ENCODE measurements at places on chromosomes 5 and 9.

GRCh38 chr5:31855134-31856040 lies 216.5 kb downstream of the PDZD2 start:
- DNase-seq = peak; percentile 19

DNA sequence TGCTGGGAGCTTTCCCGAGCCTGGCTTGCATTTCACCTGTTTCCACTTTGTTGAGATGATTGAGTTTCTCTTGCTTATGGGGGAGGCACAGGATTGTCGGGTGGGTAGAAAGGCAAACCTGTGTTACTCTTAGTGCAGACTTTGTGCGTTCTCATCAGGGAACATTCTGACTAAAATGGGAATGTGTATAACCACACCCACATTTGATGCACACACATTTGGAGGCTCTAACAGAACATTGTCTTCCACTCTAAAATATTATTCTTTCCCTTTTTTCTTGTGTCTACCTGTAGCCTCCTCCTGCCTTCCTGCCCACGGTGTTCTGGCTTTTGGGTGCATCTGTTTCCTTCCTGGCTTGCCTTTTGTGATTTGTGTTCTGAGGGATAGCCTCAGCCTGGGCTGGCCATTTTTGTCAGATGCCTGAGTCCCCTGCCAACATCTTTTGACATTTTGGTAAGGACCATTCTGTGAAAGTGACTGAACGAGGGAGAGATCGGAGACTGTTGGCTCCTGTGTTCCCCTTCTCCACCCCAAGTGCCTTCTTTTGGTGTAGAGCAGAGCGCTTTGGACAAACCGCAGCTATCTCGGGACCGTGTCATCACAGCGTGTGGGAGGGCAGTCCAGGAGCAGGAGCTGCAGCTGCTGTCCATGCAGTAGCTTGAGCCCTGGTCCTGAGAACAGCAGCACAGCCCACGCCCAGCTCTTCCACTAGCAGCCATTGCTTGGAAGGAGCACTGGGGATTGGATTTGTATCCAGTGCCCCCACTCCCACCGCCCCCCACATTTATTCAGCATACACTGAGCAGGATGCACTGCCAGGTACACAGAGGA lies 101.4 kb downstream of the ARHGAP26 start:
- no peak for DNase-seq

DNA sequence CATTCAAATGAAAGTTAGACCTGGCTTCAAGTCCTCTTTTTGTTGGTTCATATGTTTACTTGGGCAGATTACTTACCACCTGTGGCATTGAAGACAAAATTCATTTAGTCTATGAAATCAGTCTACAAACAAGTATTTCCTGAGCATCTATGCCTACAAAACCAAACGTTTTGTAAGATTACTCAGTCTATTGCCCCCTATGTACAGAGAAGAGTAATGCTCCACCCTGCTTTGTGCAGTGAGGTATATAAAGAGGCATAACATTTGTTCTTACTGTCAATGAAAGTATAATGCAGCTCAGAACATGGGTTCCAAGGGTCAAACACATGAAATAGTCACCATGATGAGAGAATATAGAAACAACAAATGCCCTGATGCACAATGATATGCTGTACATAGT lies 580.7 kb downstream of the KIF4B start:
- DNase-seq = no peak

GRCh38 chr5:32020271-32020670 lies 153.8 kb downstream of the GOLPH3 start:
- DNase-seq = no peak

GRCh38 chr5:134606726-134607125 lies 25.9 kb downstream of the SAR1B start:
- no peak for DNase-seq

DNA sequence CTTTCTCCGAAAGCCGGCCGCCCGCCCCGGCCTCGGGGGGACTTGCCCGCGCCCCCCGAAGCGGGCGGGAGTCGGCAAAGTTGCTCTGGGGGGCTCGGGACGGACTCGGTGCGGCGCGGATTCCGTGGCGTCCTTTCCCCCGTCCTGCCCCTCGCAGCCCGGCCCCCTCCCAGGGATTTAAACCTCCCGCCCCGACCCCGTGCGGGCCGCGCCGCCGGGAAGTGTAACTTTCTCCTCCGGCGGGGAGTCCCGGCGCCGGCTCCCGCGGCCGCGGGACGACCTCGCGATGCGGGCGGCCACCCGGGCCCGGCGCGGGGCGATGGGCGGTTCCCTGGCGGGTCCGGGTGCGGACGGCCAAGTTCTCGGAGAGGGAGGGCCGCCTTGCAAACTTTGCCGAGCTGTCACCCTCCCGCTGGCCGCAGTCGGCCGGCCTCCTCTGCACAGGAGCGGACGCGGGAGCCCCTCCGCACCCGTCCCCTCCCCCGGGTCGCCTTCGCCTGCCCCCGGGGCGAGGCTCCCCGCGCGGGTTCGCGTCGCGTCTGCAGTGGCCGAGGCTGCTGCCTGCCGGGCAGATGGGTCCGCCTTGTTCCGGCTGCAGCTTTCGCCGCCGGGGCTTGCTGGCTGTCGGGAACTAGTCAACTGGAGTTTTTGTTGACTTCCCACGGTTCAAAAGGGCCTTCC lies 732 bp downstream of the PBX3 start:
- DNase-seq = peak; percentile 17

- peak; percentile 50 for DNase-seq
Measured at GRCh38 chr5:176542135-176542595, 5.0 kb upstream of the RNF44 start.

GRCh38 chr5:130520211-130520610 lies 615.9 kb downstream of the CHSY3 start:
- DNase-seq = no peak

GRCh38 chr5:143826951-143827444 lies 15.0 kb downstream of the HMHB1 start:
- no peak for DNase-seq

DNA sequence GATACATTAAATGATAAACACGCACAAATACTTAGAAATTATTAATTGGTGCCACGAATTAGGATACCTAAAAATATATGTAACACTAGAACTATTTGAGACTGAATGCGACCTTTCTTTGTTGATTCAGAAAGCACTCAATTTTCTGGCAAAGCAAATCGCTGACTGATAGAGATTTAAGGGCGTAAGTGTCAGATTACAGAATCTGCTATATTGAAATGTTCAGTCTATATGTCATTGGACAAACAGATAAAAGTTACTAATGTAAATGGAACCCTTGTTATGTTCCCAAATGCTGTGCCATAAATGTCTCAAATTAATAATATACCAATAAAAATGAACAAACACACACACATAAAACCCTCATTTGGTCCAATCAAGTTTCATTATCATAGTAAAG lies 137.9 kb downstream of the MPDZ start:
- no peak for DNase-seq

DNA sequence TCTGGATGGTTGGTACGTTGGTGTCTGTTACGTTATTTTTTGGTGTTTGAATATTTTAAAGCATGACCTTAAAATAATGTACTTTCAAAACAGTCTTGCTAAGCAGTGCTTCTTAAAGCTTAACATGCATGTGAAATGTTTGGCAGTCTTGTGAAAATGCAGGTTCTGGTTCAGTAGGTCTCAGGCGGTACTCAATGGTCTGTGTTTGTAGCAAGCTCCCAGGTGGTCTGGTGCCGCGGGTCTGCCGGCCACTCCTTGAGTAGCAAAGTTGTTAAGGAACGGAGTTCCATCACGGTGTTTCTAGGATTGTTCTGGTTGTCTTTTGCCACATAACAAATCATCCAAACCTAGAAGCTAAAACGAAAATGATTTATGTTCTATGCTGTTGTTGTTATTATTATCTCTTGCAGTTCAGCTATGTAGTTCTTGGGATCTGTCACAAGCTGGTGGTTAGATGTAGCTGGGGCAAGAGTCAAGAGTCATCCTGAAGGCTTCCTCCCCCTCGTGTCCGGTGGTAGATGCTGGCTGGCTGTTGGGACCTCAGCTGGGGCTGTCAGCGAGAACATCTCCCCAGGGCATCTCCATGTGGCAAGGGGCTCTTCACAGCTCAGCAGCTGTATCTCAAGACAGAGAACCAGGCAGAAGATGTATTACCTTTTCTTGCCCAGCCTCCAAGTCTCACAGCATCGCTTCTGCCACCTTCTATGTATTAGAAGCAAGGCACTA lies 186.8 kb downstream of the PALM2AKAP2 start:
- DNase-seq = no peak

DNA sequence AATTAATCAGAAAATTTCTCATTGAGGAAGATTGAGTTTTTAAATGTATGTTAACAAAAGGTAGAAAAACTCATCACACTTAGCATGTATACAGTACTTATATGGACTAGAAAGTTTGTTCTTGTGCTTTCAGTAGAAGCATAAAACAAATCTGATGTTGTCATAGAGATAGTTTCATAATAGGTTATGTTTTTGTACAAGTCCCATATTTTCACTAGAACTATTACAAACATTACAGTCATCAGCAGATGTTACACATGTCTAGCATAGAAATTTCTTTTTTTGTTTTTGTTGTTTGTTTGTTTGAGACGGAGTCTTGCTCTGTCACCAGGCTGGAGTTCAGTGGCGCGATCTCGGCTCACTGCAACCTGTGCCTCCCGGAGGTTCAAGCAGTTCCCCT lies 131.4 kb downstream of the COMMD10 start:
- DNase-seq = no peak

- DNase-seq = no peak
Measured at GRCh38 chr5:17340379-17340778, 122.9 kb downstream of the BASP1 start.

DNA sequence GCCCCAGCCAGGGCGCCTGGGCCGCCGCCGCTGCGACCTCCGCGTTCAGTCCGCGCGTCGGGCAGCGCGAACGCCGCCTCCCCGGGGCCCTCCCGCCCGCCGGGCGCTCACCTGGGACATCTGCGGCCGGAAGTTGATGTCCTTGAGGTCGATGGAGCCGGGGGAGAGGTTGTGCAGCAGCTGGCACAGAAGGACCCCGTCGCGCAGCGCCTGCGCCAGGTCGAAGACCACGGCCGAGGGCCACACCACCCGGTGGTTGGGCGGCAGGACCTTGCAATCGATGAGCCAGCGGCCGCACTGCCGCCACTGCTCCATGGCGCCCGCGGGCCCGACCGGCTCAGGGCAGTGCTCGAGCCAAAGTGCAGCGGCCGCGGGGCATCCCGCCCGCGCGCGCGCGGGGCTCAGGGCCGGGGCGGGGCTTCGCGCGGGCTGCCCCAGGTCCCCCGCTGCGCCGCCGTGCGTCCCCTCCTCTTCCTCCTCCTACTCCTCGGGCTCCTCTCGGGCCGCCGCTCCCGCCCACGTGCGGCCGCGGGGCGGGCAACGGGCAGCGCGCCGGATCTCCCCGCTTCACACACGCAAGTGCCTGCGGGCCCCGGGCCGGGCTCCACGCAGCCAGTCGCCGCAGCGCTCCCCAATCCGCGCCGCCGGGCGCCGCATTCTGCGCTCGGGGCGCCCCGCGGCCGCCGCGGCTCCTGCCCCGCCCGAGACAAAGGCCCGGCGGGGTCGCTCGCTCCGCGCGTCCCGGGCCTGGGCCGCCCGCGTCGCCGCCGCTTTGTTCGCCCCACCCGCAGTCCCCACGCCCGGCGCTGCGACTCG lies at the start of gene VAV2:
Gene VAV2, minus strand, starts transcription at position 361 of the 816 bp plus-strand sequence. Its CDS starts 46 bp downstream, at position 315.
- DNase-seq = peak; percentile 22

GRCh38 chr5:102262688-102263087 lies 33.4 kb downstream of the SLCO4C1 start:
- DNase-seq = no peak

- DNase-seq = no peak
Measured at GRCh38 chr5:107519900-107520354, 150.8 kb downstream of the EFNA5 start.

DNA sequence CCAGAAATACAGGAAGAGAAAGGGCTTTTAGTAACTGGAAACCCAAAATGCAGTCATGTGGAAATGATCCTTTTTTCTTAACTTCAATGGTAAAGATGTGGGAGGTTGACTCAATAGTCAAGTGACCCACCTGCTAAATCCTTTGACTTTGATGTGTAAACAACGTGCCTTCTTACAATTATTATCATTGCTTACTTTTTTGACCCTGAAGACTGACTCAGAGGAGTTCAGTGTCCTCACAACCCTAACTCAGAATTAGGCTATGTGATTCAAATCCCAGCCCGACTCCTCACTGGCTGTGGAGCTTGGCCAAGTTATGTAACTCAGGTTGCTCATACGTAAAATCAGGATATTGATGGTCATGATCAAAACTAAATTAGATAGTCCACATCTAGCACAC lies 27.9 kb downstream of the ANXA1 start:
- no peak for DNase-seq

DNA sequence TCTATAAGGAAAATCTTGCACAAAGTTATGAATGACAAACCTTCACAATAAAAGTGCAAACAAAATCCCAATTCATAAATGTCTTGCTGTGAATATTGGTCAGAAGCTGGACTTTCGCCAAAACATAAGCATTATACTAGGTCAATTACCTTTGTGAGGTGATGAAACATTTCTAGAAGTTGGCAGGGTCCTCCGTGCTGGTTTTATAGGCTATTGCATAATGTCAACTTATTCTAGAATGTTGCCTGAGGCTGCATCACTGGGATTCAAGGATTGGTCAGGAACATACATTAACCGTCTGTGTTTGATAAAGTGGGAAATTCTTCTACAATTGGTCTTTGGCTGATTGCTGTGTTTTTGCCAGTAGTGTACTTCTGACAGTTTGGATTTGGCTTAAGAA lies 49.8 kb upstream of the PALM2AKAP2 start:
- no peak for DNase-seq

- DNase-seq = no peak
Measured at GRCh38 chr5:138873466-138874221, 1.5 kb downstream of the LRRTM2 start.

DNA sequence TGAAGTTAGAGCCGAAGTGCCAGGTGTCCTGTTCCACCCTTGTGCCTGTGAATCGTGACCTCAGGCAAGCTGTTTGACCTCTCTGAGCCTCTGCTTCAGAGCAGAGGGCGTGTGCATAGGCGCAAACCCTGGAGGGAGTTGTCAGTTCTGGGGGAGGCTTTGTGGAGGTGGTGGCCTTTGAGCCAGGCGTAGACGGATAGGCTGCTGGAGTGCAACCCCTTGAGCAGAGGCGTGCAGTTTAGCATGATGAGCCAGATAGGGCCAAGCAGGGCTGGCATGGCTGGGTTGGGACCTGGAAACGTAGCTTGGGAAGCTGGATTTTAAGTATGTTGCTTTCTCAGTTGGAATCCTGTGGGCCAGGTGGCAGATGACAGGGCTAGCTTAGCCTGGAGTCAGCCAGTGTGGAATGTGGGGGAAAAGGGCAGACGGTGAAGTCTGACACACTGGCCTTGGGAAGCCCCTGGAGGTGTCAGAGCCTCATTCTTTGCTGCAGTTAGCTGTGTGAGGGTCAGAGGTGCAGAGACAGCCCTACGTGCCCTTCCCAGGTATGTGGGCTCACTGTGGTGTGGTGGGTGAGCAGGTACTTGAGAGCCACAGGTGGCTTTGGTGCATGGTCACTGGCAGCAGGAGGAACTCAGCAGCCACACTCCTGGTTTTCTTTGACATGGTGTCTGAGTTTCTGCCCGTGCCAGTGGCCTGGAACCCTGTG lies 93.4 kb downstream of the DAB2IP start:
- DNase-seq = no peak

DNA sequence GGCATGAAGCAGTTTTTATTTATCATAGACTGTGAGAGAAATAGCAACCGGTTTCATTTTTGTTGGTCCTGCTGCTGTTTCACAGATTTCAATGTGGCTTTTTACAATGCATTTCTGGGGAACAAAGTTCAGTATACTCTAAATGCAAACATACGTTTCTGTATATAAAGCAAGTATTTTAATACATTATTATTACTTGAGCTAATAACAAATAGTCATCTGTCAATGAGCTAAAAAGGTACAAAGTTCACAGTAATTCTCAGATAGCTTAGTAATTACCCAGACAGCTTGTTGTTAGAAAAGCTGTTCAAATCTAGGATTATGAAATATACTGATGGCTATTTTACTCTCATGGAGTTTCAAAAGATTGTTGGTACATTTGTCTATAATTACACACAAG lies 50.8 kb downstream of the PBX3 start:
- DNase-seq = no peak

All from activated CD4-positive, alpha-beta T cell treated with anti-CD3 and anti-CD28 coated beads for 1 hour (primary cell).